Fibroblast of skin of back (primary cell): ENCODE measurements at places on chromosomes 2 and 18.

DNA sequence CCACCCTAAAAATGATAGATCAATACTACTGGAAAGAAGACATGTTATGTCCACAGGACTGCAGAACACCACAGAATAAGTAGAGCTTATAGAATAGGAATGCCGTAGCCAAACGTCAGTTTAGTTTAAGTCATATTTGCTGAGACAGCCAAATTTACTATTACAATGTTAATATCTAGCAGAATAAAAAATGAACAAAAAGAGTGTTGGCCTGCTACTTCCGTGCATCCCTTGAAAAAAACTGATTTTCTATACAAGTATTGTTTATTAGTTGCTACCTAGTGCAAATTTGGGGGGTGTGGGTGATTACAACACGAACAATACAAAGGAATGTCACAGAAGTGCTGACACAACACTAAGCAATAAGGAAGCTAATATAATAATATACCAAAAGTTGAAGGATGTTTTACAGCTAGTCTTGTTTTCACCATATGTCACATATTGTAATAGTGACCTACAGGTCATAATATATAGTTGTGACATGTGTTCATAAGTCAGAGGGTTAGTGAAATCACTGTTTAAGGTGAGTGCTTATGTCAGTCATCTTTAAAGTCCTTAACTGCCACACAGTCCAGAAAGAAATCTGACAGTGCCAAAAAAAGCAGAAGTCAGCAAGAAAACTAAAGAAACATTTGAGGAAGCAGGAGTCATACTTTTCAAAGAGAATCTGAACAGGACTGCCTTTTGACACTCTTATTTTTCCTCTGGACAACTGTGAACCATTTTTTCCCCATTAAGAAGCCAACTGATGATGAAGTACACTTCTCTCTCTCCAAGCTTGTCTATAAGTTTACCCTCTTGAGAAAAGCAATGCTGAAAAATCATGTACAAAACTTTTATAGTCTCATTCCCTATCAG lies 376.4 kb downstream of the ZEB2 start:
- no peak for DNase-seq

DNA sequence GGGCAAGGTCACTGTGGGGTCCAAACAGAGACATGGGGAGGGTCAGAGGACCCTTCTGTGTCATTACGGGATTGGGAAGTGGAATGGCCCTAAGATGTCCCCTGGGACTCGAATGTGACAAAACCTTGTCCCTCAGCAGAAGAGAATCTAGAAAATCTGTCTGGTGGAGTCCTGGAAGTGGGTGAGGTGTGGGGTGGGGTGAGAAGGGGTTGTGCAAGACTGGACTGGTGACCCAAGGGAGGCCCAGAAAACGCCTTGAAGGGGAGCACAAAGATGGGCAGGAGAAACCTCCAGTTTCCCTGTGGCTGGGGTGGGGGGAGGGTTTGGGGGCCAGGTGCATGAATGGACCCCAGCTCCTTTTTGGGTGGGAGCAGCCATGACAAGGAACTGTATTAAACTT lies 79.6 kb downstream of the TCF7L1 start:
- no peak for DNase-seq

GRCh38 chr2:99084256-99084655 lies 57.3 kb upstream of the C2orf15 start:
- DNase-seq = no peak

DNA sequence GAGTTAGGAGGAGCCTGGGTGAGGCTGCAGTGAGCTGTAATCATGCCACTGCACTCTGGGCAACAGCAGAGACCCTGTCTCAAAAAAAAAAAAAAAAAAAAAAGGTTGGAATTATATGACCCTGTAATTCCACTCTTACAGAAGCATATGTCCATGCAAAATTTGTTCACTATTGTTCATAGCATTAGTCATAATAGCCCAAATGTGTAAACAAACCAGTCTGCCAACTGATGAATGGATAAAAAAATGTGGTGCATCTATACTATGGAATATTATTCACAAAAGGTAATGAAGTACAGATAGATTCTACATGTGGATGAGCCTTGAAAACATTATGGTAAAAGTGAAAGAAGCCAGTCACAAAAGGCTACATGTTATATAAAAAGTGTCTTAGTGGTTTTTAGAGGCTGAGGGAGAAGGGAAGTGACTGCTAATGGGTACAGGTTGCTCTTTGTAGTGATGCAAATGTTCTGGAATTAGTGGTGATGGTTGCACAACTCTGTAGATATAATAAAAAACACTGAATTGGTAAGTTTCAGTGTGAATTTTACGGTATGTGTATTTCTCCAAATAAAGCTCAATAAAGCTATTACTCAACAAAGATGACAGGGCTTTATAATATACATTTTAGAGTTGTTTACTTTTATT lies 9.4 kb downstream of the COA5 start:
- peak; percentile 20 for DNase-seq

DNA sequence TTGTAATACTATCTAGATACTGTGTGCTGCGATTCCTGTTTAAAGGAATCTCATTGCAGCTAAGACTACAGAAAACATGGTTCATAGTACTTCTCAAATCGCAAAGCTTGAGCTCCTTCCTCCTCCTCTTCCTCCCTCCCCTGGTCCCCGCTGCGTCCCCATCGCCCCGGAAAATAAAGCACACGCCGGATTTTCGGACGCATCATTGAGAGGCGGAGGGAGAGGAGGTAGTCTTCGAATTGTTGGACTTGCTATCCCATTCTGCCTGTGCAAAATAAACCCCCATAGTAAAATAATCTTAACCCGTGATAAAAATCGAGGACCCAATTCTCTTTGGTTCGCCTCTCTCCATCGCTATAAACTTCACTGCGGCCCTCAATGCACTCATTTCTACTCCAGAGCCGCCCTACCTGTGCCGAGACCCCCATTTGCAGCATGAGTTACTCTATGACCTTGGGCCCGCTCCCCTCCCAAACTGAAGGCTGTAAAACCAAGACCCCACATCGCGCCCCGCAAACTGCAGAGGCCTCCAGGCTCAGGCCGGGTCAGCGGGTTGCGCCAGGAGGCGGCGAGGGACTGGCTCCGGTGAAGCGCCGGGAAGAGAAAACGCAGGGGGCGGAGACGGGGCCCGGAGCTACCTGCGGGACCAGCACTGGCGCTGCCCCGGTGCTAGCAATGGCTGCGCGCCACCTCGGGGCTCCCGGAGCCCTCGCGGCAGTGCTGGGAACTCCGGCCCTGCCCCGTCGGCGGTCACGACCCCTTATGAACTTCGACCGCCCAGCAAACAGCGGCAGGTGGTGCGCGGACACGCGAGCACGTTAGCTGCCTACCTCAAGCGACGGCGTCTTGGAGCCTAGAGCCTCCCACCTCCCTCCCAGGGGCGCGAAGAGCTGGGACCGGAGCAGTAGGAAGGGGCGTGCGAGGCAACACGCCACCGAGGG lies 649 bp downstream of the ESCO1 start:
- DNase-seq = peak; percentile 13

GRCh38 chr18:50313031-50313607 lies 25.6 kb upstream of the CXXC1 start:
- DNase-seq = no peak

DNA sequence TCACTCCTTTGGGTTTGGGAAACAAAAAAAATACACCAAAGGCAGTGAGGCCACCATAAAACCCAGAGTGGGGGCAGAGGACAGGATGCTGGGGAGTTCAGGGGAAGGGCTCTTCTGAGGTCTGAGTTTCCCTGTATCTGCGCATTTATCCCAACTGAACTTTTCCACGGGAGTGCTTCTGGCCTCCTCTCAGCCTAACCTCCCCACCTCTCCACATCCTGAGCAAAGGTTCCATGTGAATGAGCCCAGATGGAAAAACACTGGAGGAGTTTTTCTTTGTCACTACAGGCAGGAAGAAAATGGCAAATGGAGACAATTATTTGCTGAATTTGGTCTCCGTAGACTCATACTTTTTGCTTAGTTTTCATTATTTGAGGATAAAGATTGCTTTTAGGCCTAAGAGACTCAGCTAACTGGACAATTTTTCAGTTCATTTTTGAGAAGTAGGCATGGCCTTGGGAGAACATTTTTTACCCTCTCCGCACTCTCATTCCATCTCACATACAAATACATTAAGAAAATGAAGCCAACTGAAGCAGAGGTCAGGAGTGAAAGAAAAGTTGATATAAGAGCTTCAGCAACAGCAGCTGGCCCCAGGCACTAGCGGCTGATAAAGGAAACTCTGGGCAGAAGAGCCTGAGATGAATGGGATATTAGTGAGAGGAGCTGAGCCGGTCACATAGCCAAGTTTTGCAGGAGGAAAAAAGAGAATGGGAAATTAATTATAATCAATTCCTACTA lies 82.6 kb upstream of the CYP1B1 start:
- no peak for DNase-seq
